Omental fat pad (tissue), 4 donors: ENCODE measurements at places on chromosomes 6 and 20. TPM values are rescaled to one million over a fixed set of nuclear protein-coding genes. Genes with fewer than 3 reads are reported as not detected.
A peak's percentile ranks its signal among the peaks of the same experiment; 100 is the strongest.

The PRPH2 gene
- total RNA-seq = 0.47 TPM

The SNAP25 gene
- 0.56 TPM for total RNA-seq

The BPIFB2 gene
- not detected for total RNA-seq

The KCNQ5 gene
- total RNA-seq = 0.24 TPM

The MAS1 gene
- under 0.01 TPM for total RNA-seq

The FAM83C gene
- not detected for total RNA-seq

The TRIM10 gene
- total RNA-seq = not detected

The HUS1B gene
- total RNA-seq = not detected

The PLEKHG1 gene
- total RNA-seq = 21.6 TPM

The RNF144B gene
- total RNA-seq = 13.3 TPM

The SNPH gene
- total RNA-seq = 3.9 TPM

The RBPJL gene
- total RNA-seq = not detected

The PGM3 gene
- 22.5 TPM for total RNA-seq

The ANKRD6 gene
- 11.3 TPM for total RNA-seq

The OLIG3 gene
- total RNA-seq = not detected

The CDC25B gene
- 11.7 TPM for total RNA-seq

The LAMA4 gene
- 322 TPM for total RNA-seq

The COX7A2 gene
- total RNA-seq = 183 TPM

The PTP4A1 gene
- total RNA-seq = 43.6 TPM

DNA sequence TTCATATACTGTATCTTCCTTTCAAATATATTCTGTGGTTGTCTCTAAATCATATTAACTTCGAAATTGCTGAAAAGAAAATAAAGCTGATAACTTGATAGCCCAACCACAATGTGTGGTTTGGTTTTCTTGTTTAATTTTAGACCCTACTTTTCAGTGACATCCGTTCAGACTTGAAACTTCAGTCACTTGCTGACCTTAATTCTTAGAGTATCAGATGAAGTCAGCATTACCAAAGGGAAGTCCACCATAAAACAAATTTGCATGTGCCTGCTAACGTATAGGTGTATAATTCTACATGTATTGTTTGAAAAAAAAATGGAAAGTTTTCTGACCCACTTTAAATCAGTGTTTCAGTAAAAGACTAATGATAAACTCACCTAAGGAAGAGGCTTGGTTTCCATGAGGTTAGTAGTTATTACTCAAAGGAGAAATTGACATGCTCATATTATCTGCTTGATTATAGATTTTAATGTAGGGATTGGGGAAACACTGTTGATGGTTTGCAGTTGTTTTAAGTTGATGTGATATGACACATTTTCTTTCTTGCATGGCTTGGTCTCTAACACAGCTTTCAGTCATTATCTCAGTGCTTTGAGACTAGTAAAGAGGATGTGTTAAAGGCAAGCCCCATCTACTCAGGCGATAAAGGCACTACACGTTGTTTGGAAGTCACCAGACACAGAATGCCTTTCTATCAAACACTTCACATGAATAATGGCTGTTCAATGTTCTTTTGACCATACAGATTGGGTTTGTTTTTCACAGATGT, 5.2 kb upstream of the IL17A start:
- DNase-seq = no peak

DNA sequence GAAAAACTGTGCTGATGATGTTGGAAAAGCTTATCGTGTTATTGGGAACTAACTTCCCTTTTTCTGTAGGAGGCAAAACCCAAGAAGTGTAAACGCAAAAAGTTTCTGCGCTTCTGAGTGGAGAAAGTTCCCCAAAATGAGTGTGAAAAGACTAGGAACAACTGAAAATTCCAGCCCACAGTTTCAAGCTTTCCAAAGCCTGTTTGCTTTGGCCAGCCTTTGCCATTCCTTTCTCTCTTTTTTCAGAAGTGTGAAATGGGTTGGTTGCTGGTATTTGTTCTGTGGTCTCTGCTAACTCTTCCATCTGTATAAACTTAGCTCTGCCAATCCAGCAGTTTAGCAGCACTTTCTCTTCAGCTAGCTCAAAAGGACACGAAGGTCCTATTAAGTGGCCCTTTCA, 491.3 kb downstream of the MAFB start:
- no peak for DNase-seq

- no peak for DNase-seq
Measured at GRCh38 chr6:12576389-12576788, 140.2 kb upstream of the PHACTR1 start.

- DNase-seq = no peak
Measured at GRCh38 chr6:45858691-45859090, 157.0 kb downstream of the CLIC5 start.

DNA sequence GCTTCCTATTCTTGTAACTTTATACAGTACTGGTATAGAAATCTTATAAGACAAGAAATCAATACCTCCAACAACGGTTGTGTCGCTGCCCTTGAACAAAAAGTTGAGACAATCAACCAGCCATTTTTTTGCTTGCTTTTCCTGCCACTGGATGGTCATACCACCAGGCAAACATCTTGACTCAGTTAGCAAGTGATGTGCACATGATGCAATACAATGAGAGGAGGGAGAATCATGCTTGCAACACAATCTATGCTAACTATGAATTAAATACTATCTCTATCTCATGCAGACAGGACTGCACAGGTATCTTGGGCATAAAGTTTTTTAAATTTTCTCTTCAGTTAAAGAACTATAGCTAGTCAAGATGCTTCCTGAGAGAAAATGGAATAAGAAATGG, 877.7 kb upstream of the CITED2 start:
- no peak for DNase-seq

GRCh38 chr6:42428326-42429041, 23.2 kb downstream of the TRERF1 start:
- DNase-seq = no peak

DNA sequence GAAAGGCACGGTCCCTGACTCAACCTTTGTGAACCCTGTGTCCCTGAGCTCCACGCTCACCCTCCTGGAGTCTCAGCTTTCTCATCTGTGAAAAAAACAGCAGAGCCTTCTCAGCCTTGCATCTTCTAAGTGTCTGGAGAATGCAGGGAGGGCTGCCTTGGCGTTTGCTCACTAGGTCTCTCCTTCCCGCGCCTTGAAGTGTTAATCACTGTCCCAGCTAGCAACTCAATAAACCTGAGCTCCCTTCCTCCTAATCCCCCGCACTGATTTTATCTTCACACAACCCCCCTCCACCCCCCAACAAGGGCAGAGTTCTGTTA, 34.9 kb upstream of the FOXC1 start:
- no peak for DNase-seq

GRCh38 chr6:12090714-12091113, 78.6 kb downstream of the HIVEP1 start:
- DNase-seq = no peak

GRCh38 chr6:85473748-85474147, 23.9 kb downstream of the NT5E start:
- DNase-seq = no peak

DNA sequence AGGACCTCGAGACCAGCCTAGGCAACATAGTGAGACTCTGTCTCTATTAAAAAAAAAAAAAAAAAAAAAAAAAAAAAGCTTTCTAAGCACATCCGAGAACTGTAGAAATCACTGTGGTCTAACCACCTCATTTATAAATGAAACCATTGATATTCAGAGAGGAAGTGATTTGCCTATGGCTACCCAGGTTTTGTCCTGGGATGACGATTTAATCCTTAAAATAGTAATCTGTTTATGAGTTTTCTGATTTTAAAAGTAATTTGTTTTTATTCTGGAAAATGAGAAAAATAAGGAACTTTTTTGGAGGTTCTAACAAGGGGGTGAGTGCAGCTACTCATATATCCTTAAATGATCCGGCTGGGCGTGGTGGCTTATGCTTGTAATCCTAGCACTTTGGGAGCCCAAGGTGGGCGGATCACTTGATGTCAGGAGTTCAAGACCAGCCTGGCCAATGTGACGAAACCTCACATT, 6.5 kb upstream of the BTN3A2 start:
- DNase-seq = no peak

- peak; percentile 50 for DNase-seq
Measured at GRCh38 chr6:3825851-3826581, 23.2 kb upstream of the FAM50B start.

DNA sequence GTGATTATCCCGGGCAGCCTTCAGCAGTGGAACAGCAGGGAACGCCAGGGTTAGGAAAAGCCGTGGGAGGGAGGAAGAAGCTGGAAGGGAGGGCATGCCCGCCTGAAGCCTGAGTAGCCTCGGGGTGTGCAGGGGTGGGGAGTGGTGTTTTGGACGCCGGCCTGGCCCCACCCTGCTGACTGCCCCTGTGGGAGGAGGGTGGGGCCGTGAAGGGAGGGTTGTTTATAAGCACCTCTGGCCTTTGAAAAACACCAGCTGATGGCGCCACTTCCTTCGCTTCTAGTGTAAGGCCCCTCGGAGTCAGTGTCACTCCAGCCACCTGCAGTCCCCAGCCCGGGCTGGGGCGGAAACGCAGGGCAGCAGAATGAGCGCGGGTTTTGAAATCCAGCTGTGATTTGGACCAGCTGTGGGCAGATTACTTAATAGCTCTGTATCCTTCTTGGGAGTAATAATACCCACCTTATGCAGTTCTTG, 52.8 kb upstream of the BMP6 start:
- no peak for DNase-seq

DNA sequence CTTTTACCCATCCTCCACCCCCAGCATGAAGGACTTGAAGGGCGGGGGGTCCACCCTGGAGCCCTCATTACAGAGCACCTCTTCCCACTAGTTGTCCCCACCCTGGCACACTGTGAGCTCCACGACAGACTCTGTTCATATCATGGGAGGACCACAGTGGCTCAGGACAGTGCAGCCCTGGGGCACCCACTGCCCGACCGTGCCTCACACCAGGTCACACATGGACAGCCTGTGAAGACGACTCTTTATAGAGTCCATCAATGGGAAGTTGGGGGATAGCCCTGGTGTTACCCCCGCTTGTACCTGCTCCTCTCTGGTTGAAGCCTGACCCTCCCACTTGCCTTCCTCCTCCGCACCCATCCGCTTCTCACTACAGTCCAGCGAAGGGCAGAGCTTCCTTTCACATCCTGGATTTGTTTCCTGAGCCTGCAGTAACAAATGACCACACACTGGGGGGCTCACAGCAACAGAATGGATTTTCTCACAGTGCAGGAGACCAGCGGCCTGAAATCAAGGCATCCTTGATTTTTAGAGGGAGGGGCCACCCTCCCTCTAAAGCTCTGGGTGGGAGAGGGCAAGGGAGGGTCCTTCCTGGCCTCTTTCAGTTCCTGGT, 15.5 kb downstream of the ZNF831 start:
- DNase-seq = no peak

GRCh38 chr6:129867403-129867802, 6.3 kb upstream of the TMEM244 start:
- no peak for DNase-seq

DNA sequence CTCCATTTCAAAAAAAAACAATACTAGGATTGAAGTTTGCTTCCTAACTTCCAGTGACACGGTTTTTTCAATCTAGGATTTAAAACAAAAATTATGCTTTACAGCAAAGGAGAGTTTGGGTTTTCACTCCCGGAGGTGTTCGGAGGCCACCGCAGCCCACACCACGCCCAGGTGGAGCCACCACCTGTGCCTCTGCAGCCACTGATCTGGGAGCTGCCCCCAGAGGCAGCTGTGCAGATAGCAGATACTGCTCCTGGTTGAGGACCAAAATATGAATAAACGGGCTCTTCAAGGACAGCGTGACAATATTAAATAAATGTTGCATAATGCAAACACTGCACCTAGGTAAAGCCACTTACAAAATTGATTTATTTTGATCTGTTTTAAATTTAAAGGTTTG, 30.2 kb downstream of the DLL1 start:
- no peak for DNase-seq

GRCh38 chr20:47167846-47168245, 188.7 kb downstream of the ZMYND8 start:
- no peak for DNase-seq

DNA sequence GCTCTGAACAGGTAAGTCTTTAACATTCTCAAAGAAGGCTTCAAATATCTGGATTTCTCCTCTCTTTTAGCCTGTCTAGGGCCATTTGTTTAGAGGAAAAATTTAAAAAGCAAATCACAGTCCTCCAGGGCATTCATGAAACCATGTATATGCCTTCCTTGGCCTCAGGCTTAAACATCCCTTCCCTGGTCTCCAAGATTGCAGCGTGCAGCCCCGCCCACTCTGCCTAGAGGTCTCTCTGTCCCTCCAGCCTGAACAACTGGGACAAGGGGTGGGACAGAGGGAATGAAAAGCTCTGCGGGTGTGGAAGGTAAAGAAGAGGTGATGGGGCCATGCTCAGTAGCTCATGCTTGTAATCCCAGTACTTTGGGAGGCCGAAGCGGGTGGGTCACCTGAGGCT, 9.8 kb upstream of the CBFA2T2 start:
- DNase-seq = no peak

- no peak for DNase-seq
Measured at GRCh38 chr20:10672624-10673127, 1.1 kb downstream of the JAG1 start.

DNA sequence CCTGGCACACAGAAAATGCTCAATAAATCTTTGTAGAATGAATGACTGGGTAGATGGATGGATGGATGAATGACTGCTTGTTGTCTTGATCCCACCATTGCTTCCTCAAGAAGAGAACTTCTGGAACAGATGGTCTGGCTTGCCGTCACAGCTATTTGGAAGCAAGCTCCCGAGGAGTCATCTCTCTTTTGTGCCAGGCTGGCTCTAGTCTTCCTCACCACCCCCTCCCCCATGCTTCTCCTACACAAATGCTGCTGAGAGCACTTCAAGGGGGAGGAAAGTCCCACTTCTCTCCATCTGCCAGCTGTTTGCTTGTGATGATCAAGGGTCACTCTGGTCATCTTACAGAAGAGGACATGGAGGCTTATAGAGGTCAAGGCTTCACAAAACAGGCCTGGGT, 11.6 kb upstream of the KCNG1 start:
- DNase-seq = no peak

DNA sequence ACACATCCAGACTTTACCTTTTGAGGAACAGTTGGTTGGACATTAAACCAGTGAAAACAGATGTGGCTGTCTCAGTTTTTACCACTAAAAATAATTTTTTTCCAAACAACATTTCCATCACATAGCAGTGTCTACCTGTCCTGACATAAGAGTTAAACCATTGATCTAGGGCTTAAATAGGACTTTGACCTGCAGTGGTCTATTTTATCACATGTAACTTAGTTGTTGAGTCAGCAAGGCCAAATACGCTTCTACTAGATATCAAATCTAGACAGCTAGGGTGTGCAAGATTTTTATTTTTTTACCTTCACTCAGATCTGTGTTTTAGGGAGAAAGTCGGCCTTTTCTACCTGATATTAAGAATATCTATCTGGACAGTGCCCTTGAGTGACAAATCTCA, 88.8 kb upstream of the ZFP64 start:
- DNase-seq = no peak

GRCh38 chr6:122623279-122623678, 13.1 kb downstream of the PKIB start:
- DNase-seq = no peak

GRCh38 chr20:24731312-24731711, 217.8 kb upstream of the CST7 start:
- DNase-seq = no peak
